ENCODE measurements at places on chromosomes 11 and 22.

DNA sequence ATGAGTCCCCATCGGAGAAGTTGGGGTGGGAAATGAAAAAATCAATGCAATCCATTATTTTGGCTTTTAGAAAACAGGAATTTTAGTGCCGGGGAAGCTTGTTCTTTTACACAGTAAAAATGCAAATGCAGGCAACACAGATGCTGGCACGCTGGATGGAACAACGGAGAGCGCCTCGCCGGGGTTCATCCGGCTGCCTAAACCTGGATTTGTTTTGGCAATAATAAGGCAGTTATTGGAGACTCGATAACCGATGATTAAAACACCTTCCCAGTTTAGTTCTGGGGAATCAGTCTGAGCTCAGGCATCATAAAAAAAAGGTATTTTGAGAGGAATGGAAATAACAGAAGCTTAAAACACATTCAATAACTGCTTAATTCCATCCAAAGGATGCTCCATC lies 2.9 kb downstream of the DSCAML1 start:
- DNase-seq, result no peak

DNA sequence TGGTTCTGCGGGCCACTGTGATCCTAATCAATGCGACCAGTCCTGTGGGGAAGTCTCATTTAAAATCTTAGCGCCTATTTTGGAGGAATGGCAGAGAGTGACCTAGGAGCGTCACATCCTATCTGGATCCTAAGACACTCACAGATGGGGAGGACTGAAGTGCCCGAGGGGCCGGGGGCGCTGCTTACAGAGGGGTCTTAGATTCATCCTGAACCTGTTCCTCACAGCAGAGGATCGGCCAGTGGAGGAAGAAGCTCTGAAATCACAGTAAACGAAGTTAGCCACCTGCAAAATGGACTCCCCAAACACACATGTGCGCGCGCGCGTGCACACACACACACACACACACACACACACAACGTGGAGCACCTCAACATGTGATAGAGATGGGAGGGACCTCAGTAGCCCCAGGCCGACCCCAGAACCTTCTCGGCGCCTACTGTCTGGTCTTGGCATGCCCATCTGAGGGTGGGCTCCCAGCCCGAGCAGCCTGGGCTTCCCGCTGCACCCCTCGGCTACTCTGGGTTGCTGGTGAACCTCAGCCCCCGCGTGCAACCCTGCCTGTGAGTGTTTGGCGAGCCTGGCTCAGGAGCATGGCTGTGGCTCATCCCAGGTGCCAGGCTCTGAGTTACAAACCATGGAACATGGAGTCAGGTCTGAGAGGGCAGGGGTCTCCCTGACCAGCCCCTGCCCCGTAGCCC lies 613.3 kb downstream of the TBC1D22A start:
- DNase-seq, result no peak

DNA sequence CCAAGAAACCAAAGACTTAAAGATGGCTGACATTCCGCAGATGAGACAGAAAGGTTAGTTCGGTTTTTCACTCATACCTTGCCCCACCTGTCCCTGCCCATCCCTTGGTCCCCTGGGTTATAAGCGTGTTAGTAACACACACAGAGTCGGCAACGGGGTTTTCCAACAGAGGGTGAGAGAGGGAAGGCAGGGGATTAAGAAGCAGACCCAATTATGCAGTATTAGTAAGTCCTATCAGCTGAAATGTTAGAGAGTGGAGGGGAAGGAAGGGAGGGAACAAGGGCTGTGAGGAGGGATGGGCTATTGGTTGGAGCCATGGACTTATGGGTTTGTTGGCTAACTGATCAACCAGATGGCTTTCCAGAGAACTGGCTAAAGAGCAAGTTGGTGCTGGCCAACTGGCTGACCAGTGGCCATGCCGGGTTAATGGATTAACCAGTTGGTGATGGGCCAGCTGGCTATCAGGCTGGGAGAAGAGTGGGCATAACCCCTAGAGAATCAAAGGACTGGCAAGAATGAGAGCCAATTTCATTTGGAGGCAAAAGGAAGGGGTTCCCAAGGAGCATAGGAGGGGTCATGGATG lies 45.5 kb downstream of the NRXN2 start:
- no peak for DNase-seq

DNA sequence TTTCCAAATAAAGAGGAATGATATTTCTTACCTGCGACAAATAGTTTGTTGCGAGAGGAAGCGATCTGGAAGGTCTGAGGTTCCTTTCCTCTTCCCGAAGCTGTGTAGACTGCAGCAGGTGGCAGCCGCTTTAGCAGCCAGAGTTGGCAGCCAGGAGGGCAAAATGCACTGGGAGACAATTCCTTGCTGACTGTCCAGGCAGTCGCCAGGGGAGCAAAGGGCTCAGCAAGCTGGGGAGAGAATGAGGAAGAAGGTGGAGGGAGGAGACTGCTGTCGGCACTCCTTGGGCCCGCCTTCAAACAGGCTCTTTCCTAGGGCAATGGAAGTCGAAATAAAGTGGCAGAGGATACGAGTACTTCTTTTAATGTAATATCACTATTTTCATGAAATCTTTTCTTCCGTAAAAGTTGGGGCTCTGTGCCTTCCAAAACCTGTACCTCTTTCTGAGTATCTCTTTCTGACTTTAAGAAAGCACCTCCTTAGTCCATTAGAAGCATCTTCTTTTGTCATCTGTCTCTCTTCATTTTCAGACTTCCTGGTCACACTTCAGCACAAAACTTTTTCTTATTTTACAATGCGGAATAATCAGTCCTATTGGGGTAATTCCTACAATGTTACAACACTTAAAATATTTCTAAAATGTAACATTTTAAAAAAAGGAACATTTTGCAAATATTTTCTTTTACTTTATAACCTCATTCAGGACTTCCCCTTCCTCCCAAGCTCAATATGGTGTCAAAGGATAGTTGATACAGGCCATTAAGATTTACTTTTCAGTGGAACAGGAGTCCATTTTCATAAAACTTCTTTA lies at the start of gene IL18:
IL18 (minus strand) TSS at position 220 of the 811 bp plus-strand sequence. CDS start 9,041 bp downstream, outside the sequence.
- no peak for DNase-seq

GRCh38 chr11:83031127-83031526 lies 40.6 kb downstream of the RAB30 start:
- no peak for DNase-seq

Measured in SIG-M5 (cell line).